ENCODE measurements at places on chromosomes 16 and 17.

DNA sequence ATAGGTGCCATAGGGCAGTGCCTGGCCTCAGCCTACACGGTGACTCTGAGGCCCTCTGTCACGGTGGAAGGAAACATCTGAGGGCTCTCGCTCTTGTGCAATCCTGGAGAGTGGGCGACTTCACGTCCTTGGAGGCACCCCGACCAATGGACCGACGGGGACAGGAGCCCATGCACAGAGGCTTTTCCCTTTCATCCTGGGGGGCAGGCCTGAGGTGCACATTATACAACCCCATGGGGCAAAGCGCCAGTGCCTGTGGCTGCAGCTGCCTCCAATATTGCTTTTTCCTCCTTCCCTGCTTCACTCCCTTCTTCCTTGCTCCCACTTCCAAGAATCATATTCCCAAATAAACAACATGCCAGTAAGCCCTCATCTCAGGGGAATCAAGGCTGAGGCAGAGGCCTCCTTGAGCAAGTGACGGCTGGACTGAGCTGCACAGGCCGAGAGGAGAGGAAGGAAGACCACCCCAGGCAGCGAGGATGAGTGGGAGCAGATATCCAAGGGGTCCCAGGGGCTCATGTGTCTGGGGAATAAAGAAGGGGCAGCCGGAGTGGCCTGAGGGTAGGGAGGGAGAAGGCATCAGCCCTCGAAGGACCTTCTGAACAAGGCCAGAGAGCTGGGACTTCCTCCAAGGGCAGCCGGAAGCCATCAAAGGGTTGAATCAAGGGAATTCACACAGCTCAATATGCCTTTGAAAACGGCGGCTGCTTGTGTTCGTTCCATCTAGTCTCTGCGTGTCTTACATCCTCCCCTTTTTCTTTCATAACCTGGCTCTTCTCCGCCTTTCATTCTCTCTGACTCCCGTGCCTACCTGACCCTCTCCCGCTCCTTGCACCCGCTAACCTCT, 42.6 kb upstream of the RPL38 start:
- no peak for DNase-seq

- no peak for DNase-seq
These were observed 102.9 kb upstream of the TMEM97 start for GRCh38 chr17:28216052-28216451.

- no peak for DNase-seq
These were observed 22.3 kb upstream of the SMPD3 start for GRCh38 chr16:68470461-68471150.

DNA sequence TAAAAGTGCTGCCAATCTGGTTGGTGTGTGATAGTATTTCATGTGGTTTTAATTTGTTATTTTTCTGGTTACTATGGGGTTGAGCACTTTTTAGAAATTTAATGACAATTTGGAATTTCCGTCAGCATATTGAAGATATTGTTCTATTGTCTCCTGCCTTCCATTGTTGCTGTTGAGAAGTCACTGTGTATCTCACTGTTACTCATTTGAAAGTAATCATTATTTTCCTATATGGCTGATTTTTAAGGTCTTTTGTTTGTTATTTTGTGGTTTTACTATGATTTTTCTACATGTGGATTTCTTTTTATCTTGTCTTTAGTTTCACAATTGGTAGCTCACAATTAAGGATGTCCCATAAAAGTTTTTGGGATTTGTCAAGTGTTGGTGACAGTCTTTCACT, 8.2 kb downstream of the KRT26 start:
- DNase-seq: no peak

DNA sequence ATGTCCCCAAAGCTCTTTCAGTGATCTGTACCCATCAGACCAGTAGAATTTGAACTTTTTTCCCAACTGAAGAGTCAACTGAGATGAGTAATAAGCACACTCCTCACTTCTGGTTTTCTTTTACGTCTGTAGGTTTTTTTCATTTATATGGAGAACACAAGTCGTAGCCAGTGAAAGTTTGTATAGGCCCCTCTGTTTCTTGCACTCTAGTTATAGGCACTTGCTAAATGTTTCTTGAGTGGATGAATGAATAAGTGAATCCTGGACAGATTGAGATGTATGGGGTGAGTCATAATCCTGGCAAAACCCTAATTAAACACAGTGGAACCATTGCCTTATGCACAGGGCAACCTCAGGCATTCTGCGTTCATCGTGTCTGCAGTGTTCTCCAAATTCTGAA, 193.7 kb upstream of the TBX2 start:
- DNase-seq: no peak

GRCh38 chr16:2179107-2179501, 17.3 kb downstream of the CASKIN1 start:
- no peak for DNase-seq

- no peak for DNase-seq
These were observed 80.0 kb downstream of the KCNJ18 start for GRCh38 chr17:21772321-21772720.

DNA sequence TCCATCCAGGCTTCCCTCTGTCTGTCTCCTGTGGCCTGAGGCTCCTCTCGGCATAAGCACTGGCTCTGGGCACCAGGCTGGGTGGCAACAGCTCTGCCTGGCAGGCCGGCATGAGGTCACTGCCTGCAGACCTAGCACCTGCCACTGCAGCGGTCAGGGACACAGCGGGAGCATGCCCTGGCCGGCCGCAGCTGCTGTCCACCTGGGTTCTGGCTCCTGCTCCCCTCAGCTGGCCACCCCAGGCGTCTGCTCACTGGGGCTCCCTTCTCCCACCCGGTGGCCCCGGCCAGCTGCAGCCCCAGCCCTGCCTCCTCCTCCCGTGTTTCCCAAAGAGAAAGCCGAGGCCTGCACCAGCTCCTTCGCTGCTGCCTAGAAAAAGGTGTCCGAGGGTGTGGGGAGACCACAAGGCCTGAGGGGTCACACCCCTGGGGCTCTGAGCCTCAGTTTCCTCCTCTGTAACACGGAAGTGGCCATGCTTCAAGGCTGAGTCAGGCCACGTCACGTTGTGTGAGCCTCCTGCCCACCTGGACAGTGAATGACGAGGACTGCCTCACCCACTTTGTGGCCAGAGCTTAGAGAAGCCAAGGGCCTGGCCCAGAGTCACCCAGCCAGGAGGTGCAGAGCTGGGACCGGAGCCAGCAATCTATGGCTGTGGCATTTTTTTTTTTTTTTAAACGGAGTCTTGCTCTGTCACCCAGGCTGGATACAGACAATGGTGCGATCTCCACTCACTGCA, 6.7 kb downstream of the NTHL1 start:
- DNase-seq: no peak

DNA sequence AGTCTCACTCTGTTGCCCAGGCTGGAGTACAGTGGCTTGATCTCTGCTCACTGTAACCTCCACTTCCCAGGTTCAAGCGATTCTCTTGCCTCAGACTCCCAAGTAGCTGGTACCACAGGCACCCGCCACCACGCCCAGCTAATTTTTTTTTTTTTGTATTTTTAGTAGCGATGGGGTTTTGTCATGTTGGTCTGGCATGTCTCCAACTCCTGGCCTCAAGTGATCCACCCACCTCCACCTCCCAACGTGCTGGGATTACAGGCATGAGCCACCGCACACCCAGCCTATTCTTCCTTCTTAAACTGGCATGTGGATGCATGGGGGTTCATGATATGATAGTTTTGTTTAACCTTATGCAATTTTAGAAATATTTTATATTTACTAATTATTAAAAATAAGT, 39.4 kb upstream of the VWA3A start:
- no peak for DNase-seq

- no peak for DNase-seq
These were observed 141.1 kb downstream of the MRM1 start for GRCh38 chr17:36742267-36743000.

DNA sequence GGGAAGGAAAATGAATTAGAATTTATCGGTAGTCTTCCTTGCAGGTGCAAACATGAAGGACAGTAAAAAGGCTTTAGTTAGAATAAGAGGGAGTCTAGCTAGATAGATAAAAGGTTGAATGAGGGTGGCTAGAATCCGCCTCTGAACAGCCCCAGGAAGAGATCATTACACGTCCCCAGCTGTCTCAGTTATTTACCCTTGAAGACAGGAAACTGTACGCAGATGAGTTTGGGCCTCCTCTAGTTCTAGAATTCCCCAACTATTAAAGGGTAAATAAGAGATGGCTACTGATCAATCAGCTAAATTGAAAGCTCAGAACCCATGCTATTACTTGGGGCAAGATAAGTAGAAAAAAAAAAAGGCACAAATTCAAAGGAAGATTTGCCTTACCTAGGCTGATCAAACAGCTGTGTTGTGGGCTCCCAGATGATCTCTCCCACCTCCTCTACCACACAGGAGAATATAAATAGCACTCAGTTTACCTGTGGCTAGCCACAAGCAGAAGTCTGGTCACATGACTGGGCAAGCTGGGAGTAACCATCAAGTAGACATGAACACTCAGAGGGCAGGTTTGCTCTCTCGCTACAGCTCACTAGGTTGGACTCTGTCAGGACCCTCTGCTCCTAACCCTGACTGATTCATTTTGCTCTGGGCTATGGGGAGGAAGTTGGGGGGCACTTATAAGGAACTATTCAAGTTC, 17.0 kb downstream of the FAM117A start:
- DNase-seq: no peak

GRCh38 chr17:66304304-66305174, 2.1 kb downstream of the PRKCA start:
- DNase-seq: no peak

DNA sequence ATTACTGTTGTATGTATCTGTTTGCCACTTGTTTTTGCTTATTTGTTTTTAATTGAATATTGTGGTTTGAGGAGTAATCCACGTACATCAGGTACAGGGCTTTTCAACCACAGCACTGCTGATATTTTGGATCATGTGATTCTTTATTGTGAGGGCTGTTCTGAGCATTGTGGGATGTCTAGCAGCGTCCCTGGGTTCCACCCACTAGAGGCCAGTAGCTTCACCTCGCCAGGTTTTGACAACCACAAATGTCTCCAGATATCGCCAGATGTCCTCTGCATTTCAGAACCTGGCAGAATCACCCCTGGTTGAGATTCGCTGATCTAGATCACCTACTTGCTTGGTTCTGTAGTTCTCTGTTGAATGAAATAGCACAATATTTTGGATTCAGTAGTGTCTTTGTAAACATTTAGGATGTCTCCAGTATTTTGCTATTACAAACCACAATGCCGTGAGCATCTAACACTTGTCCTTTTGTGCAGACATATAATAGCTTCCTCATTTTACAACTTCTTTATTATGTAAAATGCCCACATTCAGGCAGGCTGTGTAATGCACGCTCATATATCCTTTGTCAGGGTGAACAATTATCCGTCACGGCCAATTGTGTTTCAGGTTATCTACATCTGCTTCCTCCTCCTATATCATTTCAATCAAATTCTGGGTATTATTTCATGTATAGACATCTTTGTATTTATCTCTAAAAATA, 380.3 kb downstream of the SNX29 start:
- no peak for DNase-seq

DNA sequence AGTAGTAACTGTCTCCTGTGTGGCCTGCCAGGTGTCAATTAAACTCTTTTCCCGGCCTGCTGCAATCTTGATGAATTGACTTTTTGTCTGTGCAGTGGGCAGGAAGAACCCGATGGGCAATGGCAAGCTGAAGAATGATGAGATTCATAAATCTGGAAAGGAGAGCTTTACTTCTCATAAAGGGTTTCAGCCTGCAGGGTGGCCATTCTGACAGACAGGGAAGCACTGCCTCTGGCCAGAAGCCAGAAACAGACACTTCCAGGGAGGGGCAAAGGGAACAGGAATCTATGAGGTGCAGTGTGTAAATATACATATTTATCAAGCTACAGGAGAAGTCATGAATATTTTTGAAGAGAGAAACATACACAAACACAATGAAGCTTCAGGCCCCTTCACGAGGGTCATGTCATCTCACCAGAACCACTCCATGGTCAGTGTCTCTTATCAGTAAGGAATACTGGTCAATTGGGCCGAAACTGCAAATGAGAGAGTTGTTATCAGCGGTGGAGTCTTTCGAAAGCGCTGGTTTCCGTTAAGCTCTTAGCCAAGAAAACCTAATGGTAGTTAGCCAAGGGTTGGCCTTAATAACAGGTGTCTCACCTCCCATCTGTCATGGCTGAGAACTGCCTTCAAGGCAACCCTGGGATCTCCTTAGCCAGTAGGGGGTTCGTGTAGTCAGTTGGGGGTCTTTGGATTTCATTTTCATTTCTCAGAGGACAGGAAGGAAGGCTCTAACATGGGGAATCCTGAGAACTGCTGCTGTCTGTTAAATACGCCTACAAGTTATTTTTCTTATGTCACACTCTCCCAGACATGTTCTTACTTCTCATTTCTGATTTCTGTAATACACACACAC, 1.2 kb upstream of the NARF start:
- DNase-seq: no peak

DNA sequence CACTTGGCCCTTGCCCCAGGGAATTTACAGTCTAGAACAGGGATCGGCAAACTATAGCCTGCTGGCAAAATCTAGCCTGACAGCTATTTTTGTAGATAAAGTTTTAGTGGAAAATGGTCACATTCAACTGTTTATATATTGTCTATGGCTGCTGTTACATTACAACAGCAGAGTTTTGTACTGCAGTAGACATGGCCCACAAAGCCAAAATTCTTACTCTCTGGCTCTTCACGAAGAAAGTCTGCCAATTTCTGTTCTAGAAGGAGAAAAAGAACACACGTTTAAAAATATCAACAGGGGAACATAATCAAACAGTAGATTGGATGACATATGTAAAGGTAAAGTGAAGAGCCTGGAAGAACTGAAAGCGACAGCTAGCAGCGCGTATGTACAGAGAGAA, 33.2 kb upstream of the CCDC182 start:
- DNase-seq: no peak

DNA sequence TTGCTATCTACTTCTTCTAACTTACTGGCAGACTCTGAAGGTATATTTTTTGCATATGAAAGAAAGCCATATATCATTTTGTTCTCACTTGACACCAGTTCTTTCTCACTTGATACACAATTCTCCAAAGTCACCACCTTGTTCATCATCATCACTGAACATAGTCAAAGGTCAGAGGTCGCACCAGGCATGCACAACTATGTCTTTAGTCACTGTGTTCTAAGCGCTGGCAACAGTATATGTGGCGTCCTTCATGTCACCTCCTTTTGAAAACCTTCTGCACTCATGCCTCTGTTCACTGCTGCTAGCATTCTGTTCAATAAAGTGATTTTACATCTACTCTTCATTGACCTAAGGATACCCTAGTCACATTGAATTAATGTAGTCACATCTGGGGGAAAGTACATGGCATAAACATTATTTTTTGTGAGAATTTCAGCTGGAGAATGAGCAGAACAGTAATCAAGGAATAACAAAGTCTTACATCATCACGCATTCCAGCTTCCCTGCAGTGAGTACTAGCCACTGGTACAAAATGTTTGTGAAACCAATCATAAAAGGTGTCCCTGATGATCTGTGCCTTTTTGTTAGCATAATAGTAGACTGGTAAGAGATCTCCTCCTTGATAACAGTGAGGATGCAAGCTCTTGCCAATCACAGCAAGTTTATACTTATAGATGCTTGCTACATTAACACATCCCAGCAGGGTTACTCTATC, 20.5 kb upstream of the TBX4 start:
- DNase-seq: no peak

GRCh38 chr16:28104404-28104803, 40.9 kb upstream of the GSG1L start:
- DNase-seq: no peak
